ENCODE measurements at places on chromosomes 6 and 20.
A peak's percentile ranks its signal among the peaks of the same experiment; 100 is the strongest.

- no peak for DNase-seq
Measured at GRCh38 chr6:53752440-53752839, 42.4 kb upstream of the LRRC1 start.

DNA sequence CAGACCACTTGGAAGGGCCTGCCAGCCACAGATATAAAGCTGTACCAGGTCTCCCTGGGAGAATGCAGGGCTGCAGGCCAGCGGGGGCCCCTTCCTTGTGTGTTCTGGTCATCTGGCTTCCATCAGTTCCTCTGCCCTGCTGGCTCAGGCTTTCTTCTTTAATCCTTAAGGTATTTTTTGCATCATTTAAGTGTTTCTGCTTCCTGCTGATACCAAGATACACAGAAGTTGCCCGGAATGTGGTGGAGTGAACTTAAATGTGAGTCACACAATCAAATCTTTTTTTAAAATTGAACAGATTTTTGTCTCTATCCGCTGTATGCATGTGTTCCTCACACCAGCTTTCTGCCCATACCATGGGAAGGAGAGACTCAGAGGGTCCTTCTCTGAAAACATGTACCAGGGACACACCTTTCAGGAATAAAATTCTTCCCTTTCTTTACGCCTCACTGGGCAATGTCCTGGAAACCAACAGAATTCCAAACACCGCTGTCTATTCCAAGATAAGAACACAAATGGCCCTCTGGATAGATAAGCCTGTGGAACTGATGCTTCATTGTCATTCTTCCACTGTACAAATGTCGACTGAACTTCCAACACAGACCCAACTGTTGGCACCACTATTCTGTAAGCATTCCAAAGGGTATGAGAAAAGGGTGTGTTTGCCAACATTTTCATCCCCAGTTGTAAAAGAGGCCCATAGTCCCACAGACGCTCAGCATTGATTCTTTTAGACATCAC lies 206.2 kb upstream of the MYLIP start:
- DNase-seq, result no peak

DNA sequence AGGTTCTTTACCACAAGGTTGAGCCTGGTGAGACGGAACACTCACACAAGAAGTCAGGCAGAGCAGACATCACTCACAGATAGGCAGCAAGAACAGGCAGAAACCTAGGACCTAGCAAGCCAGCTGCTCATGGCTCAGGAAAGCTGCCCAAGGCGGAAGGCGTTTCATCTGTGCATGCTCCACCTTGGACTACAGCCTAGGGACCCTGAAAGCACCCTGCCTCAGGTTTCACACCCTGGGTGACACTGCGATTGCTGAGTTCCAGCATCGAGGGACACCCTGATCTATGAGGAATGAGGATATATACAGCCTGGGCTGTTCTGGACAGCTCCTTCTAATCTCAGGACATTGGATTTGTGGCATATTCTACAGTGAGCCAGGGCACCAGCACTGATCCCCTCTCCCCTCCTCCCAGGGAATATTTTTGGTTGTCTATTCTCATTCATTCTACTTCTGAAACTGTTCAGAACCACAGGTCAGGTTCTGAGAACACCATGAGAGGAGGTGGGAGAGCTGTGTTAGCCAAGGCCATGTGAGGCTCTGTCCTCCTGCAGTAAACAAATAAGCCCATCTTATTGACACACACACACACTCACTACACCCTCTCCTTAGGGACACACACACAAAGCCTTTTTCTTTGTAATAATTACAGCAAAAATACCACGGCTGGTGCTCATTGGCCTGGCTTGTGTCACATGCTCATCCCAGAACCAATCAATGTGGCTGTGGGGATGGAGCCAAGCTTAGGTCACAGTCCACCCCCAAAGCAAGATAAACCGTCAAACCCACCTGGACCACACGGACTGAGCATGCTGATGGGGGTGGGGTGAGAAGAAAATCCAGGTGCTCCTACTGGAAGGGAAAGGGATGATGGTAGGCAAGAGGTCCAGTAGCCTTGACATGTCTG lies 26.3 kb upstream of the PMEPA1 start:
- DNase-seq, result no peak

GRCh38 chr20:38728911-38729642 lies 4.8 kb downstream of the SLC32A1 start:
- no peak for DNase-seq

DNA sequence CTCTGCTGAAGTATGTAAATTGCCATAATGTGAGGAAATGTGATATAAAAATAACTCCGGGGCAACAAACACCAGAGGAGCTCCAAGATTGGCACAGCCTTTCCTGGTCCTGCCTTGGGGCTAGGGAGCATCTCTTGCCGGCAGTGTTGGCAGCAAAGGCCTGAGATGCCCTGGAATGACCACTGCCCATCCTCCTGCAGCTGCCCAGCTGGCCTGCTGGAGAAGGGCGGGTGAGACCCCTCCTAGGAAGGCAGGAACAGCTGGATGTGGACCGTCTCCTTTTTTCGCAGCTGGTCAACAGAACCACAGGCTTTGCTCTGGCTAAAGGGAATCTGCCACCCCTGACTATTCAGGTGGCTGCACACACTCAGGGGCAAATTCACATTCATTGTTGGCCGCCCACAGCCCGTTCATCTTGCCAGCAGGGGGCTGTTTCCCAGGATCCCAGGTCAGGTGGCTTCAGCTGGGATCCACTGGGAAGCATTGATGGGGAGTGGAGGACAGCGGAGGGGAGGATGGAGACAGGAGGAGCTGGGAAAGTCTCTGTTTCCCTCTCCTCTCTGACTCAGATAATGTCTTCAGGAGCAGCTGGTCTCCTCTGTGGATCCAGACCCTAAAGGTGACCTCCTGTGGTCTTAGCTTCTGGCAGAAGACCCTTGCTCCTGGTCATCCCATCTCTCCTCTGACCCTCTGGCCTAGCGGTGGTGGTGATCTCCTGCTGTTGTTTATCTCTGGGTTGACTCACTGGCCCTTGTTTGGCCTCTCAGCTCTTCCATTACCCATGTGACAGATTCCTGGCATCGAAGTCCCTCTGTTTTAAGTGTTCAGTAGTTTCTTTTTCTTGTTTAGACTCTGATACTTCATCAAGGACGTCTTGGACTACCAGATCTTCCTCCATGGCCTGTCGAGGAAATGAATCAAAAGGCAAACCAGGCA lies 336.7 kb downstream of the DHX35 start:
- DNase-seq, result no peak

GRCh38 chr6:12350644-12351170 lies 60.5 kb downstream of the EDN1 start:
- no peak for DNase-seq

DNA sequence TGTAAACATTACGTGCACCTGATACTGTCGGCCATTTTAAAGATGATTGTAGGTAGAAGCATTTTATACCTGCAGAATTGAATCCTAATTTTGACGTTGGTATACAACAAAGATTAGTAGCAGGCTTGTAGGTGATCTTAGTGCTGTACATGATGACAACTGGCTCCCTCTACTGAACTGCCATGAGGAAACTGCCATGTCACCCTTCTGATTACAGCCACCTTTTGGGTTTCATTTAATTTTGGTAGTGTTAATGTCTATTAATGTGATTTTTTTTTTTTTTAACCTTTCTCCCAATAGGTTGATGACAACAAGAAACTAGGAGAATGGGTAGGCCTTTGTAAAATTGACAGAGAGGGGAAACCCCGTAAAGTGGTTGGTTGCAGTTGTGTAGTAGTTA lies 2.3 kb downstream of the RPS12 start:
- DNase-seq, result no peak

- DNase-seq, result no peak
Measured at GRCh38 chr6:85580118-85580877, 13.4 kb downstream of the SNX14 start.

DNA sequence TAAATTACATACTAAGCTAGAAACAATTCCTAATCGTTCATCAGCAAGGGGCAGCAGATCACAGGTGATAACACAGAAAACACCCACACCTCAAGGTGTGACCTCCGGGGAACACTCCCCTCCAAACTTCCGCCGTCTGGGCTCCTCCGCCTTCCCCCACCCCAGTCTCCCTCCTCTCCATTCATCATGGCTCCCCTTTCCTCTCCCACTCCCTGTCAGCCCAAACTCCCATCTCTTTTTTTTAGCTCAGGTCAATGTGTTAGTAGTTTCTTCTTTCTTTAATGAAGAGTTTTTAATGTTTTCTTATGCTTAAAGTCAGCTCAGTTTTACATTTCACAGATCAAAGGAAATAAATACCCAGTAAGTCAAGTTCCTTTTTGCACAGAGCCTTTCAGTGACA lies 20.7 kb downstream of the CNKSR3 start:
- no peak for DNase-seq

DNA sequence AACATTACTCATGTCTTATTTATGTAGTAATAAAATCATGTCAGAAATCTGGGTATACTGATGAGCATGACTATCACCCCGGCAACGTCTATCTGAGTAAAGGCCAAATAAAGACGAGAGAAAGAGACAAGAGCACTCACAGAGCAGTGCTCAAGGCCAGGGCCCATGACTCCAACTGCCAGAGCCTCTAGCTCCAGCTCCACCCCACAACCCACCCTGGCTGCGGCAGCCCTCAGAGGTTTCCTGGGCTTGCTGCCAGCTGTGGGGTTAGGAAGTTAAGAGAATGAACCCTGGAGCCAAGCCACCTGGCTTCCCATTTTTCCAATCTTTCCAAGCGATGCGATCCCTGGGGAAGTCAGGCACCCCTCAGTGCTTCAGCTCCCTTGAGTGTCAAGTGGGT lies 92.0 kb upstream of the PAX1 start:
- DNase-seq, result peak; percentile 20

- no peak for DNase-seq
Measured at GRCh38 chr6:98516866-98517265, 317.5 kb upstream of the POU3F2 start.

DNA sequence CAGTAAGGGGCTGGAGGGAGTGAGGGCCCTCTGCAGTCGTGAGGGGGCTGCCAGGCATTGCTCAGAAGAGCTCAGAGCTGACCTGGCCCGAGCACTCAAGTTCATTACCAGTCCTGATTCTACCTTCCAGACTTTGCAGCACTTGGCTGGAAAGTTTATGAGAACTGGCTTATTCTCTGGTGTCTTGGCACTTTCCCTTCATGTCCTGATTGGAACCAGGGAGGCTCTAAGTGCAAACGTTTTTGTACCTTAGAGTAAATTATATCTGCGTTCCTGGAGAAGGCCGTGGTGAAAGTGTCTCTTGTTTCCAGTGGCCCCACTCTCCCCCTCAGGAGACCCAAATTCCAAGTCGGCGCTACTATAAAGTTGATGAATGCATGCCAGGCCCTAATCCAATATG lies 402.3 kb downstream of the CDC5L start:
- no peak for DNase-seq

GRCh38 chr6:164344801-164345291 lies 930.3 kb downstream of the QKI start:
- DNase-seq, result no peak

GRCh38 chr6:20118892-20119291 lies 93.4 kb downstream of the MBOAT1 start:
- no peak for DNase-seq

- no peak for DNase-seq
Measured at GRCh38 chr6:41560431-41561192, 14.4 kb downstream of the FOXP4 start.

- peak; percentile 89 for DNase-seq
Measured at GRCh38 chr6:31862344-31863235, at the start of gene NEU1. TSS of gene NEU1 (minus strand) at chr6:31862821. CDS start at chr6:31862776, 45 bp downstream.

GRCh38 chr6:35192301-35192860 lies 21.4 kb upstream of the SCUBE3 start:
- DNase-seq, result no peak

GRCh38 chr6:99592900-99593299 lies 13.7 kb upstream of the PRDM13 start:
- DNase-seq, result no peak

GRCh38 chr20:3735768-3736167 lies 3.3 kb downstream of the HSPA12B start:
- no peak for DNase-seq

- no peak for DNase-seq
Measured at GRCh38 chr20:36377348-36378326, 71.5 kb downstream of the DLGAP4 start.

DNA sequence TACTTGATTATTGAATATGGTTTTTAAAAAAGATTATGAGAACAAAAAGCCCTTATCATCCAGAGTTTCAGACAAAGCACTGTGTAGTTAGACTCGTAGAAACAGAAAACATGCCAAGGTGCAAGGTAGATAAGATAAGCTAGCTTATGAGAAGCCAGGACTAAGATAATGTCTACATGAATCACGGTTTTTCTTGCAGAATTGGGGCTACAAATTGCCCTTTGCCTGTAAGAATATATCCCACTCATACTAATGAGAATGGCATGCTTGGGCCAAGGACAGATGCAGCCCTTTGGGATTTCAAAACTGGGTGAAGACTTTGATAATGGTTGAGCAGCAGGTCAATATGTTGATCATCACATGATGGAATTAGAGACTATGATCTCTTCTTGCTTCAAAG lies 165.3 kb upstream of the PREP start:
- no peak for DNase-seq

DNA sequence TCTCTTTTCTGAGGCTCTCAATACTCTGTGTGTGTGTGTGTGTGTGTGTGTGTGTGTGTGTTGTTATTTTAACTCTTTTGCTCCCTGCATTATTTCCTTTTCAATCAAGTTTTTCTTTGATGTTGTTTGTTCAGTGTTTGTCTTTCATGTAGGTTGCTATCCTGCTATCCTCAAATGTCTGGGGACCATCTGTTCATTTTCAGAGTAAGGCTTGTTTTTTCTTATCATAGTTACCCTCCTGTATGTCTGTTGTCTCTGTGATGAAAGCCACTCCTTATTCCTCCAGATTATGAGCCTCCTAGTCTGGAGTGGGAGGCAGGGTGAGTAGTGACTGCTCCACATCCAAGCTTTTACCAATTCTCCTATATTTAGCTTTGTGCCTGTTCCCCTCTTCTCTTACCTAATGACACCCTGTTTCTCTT lies 9.2 kb downstream of the ENPP3 start:
- DNase-seq, result no peak

- no peak for DNase-seq
Measured at GRCh38 chr6:4318321-4318720, 182.9 kb upstream of the ECI2 start.

DNA sequence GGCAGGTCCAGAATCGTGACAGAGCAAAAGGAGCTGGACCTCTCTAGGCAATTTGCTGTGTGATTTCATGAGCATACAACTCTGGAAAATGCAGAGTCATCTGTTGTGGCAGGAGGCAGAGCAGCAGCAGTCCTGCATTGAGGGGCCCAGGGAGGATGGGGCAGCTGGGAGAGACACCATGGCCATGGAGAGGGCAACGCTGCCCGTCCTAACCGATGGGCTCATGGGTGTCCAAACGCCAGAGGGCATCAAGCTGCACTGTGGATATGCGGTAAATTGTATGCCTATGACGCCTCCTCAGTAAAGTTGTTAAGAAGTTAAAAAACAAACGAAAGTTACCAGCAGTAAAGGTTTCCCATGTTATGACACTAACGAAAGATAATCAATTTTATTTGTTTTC lies 42.2 kb upstream of the DACT2 start:
- no peak for DNase-seq

Measured in NCI-H2107 (cell line).